ENCODE measurements at places on chromosomes 16 and 17.
A peak's percentile ranks its signal among the peaks of the same experiment; 100 is the strongest.

DNA sequence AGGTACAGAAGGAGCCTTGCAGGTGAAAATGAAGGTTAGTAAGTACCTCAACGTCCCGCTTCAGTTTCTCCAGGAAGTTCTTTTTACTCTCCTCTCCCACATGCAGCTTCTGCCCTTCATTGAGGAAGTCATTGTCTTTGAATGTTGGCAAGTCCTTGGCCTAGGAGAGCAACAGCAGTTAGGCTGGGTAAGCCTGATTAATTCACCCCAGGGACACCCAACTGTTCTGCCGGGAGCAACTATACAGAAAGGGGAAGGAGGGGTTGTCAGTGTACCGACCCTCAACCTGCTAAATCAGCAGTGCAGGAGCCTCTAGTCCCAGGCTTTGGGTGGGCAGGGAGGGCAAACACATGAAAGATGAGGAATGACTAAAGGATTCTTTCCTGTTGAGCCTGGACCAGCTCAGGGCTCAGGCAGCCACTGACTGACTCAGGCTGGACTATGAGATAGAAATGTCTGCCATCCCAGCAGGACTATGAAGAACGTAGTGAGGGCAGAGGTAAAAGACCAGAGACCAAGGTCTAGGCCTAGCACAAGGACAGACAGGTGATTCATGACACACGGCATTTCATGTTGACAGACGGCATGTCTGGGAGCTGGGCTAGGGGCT is 21.6 kb downstream of the PIP4K2B start:
- no peak for DNase-seq

DNA sequence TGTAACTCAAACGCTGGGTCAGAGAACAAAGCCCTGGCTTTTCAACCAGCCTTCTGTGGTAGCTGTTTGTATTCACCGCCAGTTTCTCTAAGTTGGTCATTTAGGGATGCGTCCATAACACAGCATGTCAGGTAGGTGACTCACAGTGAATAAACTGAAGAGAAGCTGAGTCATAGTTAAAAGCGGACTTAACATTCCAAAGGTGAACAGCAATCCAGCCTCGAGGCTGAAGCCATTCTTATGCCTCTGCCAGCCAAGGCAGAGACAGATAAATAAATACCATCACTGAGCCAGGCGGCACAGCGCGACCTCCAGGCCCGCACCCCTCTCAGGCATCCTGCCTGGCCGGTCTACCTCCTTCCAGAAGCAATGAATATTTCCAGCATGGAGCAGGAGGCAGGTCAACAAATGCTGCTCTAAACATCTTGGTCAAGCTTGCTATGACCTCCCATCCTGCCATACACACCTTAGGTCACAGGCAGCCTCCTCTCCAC is 12.4 kb upstream of the CACNG4 start:
- DNase-seq, result no peak

- DNase-seq, result peak; percentile 14
Measured at GRCh38 chr16:27566417-27566816, 16.5 kb downstream of the KATNIP start.

- no peak for DNase-seq
Measured at GRCh38 chr17:61205401-61205800, 194.2 kb upstream of the TBX2 start.

GRCh38 chr16:86198206-86199118 is 299.5 kb downstream of the IRF8 start:
- DNase-seq, result no peak

DNA sequence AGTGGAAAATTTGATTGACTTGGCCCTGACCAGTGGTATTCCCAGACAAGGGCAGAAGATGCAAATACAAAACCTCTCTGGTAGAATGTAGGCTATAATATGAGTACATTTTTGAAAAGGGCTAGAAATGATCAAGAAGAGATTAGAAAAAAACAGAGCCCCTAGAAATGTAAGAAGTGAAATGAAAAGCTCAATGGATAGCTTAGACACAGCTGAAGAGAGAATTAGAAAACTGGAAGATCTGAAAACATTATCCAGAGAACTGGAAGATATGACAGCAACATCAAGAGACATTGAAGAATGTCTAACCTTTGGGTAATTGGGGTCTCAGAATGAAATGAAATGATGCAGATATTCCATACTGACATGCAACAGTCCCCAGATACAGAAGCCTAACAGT is 105.2 kb upstream of the ZNF750 start:
- DNase-seq, result no peak

GRCh38 chr16:86300746-86301481 is 209.4 kb upstream of the FOXF1 start:
- no peak for DNase-seq

DNA sequence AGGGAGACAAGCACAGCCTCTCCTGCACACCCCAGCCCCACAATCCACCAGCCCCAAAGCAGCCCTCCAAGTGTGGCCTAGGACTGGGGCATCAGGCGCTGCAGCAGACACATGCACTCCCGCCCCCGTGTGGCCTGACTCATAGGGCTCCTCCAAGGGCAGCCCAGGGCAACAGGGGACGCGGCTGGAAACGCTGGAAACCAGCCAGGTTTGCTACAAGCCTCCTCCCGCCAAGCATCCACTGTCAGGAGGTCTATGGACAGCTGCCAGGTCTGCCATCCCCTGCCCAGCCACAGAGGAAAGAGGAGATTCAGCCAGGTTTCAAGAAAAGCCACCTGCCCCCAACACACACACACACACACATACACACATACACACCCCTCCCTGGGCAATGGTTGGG is 25.8 kb downstream of the SRCIN1 start:
- DNase-seq, result peak; percentile 57

Measured in hematopoietic multipotent progenitor cell treated with erythropoietin and hydrocortisone succinate and interleukin-3 and kit ligand, for 8 days (in vitro differentiated cells).